T1000 (cell line): ENCODE measurements at places on chromosomes 5 and 9.

GRCh38 chr5:145752534-145752933 is 82.6 kb downstream of the PRELID2 start:
- DNase-seq: no peak

GRCh38 chr5:58202941-58203444 is 256.9 kb downstream of the PLK2 start:
- DNase-seq: no peak

- DNase-seq: no peak
These were observed 40.0 kb upstream of the SMC5 start for GRCh38 chr9:70218767-70219166.

GRCh38 chr9:18014556-18014955 is 435.7 kb downstream of the SH3GL2 start:
- no peak for DNase-seq

DNA sequence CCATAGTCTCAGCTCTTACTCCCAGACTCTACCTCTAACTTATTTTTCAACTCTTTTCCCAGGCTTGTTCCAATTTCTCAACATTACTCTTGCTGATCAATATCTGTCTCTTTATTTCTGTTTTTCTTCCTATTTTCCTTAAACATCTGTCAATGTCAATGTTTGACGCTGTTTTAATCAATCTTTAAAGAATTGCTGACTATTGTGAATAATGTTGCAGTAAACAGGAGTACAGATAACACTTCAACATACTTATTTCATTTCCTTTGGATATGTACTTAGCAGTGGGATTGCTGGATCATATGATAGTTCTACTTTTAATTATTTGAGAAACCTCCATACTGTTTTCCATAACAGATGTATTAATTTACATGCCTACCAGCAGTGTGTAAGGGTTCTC is 229.0 kb downstream of the TRIM36 start:
- DNase-seq: no peak

DNA sequence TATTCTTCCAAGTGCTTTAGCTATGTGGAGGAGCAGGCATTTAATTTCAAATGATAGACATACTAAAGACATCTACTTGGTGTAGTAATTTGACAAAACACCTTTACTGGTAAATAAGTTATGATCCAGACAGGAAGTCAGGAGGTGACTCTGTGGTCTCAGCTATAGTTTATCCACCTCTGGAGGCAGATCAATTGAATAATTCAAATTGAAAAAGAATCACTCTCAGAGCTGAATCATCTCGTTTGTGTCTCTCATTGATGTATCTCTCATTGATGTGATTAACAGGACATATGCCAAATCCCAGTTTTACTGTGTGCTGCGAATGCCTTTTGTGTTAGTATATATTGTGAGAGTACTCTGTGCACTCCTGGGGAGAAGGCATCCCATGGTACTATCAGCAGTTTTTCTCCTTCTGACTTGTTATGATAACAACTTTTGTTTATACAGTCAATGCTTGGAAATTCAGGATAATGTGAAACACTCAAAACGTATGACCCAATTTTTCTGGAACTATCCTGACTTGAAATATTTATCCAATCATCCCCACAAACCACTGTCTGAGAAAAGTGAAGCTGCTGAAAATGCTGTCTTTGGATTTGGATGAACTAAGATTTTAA is 48.5 kb upstream of the DAB2 start:
- no peak for DNase-seq

DNA sequence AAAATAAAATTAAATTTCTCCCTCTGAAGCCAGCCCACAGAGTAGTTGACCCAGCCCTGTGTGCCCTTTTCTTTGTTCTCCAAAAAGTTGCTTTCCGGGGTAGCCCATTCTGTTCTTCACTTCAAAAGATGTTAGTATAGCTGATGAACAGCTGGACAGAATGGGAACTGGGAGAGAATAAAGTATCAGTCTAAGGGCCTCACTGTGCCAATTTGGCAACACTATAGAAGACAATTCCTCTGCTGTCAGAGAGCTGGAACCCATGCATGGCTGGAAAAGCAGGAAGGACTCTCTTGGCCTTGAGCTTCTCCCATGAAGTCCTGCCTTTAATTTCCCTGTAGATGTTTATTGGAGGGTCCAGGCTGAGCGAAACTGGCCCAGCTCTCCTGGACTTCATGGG is 11.0 kb upstream of the TNFSF8 start:
- DNase-seq: no peak

GRCh38 chr5:95892784-95893354 is 68.8 kb downstream of the ELL2 start:
- DNase-seq: no peak

- no peak for DNase-seq
These were observed 380.7 kb upstream of the KLF4 start for GRCh38 chr9:107870221-107870620.

GRCh38 chr5:68354315-68354714 is 138.8 kb downstream of the PIK3R1 start:
- DNase-seq: no peak

- no peak for DNase-seq
These were observed 169.7 kb downstream of the DTWD2 start for GRCh38 chr5:118818604-118819003.

DNA sequence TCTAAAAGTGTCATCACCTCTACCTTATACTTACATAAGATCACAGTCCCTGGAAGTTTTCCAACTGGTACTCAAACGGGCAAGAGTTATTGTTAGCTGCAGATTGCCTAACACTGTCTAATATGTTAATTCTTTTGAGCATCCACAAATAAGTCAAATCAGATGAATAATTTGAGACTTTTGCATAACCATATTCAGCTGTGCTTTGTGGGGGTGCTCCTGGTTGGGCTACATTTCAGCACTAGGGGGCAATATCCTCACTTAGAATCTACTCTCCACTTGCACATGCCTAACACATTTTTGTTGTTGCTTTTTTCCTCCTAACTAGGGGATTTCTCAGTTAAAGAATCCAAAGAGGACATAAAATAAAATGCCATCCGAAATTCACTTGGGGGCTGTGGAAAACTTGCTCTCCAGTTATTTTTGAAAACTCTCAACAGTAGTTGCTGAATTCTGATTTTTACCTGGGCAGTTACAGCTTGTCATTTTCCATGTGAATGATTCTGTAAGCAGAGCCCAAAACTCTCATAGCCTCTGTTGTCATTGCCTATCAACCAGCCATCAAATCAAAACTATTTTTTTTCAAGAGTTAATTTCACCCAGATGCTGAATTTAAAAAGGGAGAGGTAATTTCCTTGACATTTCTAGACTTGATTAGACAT is 71.5 kb downstream of the TRIM36 start:
- peak; percentile 23 for DNase-seq

- no peak for DNase-seq
These were observed 2.7 kb downstream of the NDST1 start for GRCh38 chr5:150510460-150511263.

DNA sequence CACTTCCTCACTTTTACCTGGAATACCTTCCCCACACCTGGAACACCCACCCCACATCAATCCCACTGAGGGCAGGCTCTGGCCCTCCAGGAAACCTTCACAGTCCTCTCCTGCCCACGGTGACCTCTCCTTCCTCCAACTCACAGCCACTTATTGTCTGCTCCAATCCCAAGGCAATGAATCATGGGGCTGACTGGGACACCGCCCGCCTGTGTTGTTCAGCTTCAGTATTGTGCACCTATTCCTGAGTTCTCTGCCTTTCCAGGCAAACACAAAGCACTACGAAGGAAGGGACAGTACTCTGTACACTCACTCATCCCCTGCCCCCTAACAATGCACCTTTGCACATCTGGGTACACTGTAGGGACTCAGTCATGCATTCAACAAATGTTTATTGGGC is 7.3 kb downstream of the PCDH1 start:
- no peak for DNase-seq

GRCh38 chr5:92554447-92555085 is 1026.5 kb downstream of the NR2F1-AS1 start:
- DNase-seq: no peak

GRCh38 chr9:34954225-34954624 is 3.9 kb upstream of the PHF24 start:
- DNase-seq: no peak

GRCh38 chr5:148259288-148259687 is 9.3 kb upstream of the SPINK13 start:
- no peak for DNase-seq

- no peak for DNase-seq
These were observed 54.4 kb downstream of the HRH2 start for GRCh38 chr5:175712313-175712680.

DNA sequence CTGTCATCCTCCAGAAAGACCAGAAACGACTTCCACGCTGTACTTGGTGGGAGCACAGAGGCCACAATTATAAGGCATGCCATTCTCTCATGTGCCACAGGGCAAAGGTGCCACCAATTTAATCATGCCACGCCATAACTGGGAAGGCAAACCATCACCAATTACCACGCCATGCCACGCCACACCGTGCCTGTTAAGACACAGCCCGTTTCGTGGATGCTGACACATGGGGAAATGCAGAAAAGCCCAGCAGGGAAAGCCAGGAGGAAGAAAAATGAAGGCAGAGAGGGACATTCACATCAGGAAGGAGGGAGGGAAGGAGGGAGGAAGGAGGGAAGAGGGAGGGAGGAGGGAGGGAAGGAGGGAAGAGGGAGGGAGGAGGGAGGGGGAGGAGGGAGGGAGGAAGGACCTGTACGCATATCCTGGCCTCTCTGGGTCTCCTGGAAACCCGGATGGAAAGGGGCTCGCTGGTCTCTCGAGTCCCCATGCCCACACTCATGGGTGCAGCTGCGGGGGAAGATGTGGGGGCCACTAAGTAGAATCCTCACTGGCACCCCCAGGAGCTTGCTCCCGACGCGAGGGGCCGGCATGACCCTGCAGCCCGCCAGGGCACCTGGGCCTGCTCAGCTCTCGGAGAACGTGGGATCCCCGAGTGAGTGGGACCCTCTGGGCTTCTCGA is 61.7 kb upstream of the UBAC1 start:
- DNase-seq: no peak

DNA sequence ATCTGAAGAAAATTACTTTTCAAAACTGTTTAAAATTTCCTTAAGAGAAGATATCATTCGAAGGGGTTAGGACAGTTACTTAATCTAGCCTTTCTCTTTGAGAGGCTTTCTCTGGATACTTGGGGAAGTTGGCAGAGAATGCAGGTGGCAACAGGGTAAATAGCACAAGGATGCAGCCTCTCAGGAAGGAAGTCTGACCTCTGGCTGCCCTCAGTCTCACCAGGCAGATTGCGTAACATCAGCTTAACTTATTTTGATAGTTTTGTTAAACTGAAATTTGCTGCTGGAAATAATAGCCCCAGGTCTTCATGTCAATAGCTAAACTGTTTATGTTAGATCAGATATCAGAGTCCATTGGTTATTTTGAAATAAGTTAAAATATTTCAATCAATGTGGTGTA is 20.4 kb downstream of the CCDC192 start:
- no peak for DNase-seq

GRCh38 chr9:80175286-80176150 is 603.8 kb downstream of the TLE4 start:
- DNase-seq: no peak

DNA sequence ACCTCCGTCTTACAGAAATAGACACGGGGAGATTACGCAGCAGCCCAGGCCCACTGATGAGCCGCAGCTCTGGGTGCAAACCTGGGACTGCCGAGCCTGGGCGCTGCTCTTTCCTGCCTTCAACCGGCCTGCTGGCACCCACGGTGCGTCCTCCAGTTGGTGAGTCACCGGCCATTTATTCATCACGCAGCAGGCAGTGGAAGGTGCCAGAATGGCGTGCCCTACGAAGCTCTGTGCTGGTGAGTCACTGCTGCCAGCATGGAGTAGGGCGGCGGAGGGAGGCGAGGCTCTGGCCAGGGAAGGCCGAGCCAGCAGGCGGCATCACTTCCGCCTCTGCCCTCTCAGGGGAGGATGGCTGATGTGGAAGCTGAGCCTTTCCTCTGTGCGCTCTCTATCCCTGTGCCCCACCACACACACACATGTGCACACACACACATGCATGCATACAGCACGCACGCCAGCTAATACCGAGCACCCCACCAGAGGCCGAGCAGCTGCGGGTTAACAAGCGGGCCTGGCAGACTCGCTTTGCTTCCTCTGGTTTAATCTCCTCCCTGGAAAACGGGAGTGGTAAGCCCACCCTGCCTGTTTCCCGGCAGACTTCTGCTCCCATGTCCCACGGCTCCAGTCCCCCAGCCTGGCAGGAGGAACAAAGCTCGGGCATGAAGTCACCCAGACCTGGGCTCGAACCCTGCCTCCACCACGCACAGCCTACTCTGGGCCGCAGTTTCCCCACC is 39.2 kb downstream of the OLFM1 start:
- no peak for DNase-seq

- no peak for DNase-seq
These were observed 440.3 kb downstream of the PTPRD start for GRCh38 chr9:10172476-10172875.

- DNase-seq: no peak
These were observed 25.6 kb downstream of the ZNF474 start for GRCh38 chr5:122154910-122155309.

GRCh38 chr5:153516504-153517240 is 26.2 kb downstream of the GRIA1 start:
- no peak for DNase-seq

DNA sequence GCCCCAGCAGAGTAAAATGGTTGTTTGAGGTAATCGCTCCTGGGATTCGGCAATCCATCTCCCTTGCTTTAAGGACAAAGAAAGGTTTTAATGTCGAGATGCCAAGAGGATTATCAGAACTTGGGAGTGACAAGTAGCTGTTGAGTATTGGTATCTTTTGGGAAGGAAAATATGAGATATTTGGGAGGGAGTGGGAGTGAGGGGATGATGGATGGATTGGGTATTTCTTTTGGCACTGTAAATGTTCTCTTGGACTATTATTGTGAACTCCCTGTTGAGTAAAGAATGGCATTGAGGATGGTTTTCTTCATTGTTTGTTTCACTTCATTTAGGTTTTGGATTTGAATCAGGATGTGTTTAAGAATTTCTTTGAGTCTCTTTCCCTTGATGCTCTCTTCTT is 86.1 kb downstream of the PIP5K1B start:
- DNase-seq: no peak

DNA sequence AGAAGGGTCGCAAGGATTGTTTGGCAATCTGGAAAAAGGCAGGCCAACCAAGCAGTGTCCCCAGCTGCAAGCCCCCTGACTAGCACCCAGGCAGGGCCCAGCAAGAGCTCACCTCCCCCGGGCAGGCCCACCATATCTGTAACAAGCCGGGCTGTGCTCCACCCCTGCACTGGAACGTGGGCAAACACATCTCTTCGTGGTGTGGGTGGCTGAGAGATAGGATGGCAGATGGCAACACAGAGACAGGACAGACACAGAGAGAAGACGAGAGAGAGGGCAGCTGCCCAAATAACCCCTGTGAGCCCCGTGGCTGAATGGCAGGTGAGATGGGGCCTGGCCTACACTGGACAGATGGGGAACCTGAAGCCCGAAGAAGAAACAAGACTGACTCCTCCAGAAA is 9.4 kb downstream of the BBLN start:
- no peak for DNase-seq

- DNase-seq: no peak
These were observed 153.5 kb downstream of the RAPGEF6 start for GRCh38 chr5:131481569-131481968.

DNA sequence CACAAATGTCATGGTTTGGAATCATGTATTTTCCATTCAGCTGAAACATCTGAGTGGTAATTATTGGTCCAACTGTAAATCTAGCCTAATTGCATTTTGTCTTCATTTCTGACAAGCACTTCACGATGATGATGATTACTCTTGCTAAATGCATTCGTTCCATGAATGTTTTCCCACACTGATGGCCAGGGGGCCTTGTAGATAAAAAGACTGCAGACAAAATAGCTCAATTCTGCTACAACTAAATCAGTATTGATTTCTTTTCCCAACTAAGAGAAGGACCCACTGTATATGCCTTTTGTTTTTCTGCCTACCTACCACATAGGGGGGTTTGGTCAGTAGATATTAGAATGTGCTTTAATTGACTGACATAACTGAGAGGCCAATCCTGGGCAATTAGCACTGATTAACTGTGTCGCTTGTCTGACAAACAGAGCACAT is 1351.3 kb upstream of the NUDT12 start:
- no peak for DNase-seq
